ENCODE measurements at places on chromosomes 4 and X.

GRCh38 chr4:156330436-156331031 lies 376.9 kb upstream of the CTSO start:
- DNase-seq, result no peak

DNA sequence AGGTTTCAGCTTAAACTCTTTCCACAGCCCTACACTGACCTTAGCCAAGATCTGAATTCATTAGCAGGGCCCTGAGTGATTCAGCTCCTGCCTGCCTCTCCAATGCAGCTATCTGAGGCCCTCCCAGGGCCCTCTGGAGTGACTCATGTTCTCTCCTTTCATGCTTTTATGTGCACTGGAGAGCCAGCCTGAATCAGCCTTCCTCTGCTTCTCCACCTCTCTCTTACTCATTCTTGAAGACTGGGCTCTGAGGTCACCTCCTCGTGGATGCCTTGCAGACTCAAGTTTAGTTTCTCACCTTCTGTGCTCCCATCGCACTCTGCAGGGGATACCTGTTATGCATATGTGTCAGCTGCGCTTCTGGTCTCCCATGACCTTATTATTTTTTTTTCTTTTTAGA lies 3.1 kb upstream of the OCIAD2 start:
- no peak for DNase-seq

GRCh38 chr4:56424697-56425514 lies 10.5 kb downstream of the PPAT start:
- DNase-seq, result no peak

- DNase-seq, result no peak
Measured at GRCh38 chrX:14872355-14872754, 514 bp downstream of the FANCB start.

GRCh38 chr4:170089668-170090351 lies at the start of gene AADAT:
TSS of gene AADAT (minus strand) at chr4:170089956. CDS start at chr4:170089690, 266 bp downstream.
- no peak for DNase-seq

DNA sequence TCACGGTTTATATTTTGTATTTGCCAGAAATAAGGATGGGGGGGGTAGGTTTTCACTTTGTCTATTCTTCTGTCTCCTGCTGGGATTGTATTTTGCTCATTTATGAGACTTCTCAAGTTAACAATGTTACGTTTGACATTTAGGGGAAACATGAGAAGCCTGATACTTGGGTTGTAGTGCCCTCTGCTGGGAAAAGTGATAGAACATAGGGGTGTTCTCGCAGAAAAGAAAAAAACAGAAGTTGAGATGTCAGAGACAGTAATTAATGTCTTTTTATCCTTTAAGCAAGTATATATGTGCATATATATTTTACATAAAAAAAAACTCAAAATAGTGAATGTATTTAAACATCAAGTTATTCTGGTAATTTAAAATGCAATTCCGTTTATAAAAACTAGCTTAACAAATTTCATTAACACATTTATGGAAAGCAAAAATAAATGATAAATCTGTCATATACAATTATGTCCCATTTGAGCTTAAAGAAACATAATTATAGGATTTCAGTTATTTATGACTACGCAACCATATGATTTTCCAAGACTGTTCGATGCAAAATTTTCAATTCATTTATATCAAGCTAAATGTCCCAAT lies 46.0 kb upstream of the TMPRSS11F start:
- DNase-seq, result no peak

DNA sequence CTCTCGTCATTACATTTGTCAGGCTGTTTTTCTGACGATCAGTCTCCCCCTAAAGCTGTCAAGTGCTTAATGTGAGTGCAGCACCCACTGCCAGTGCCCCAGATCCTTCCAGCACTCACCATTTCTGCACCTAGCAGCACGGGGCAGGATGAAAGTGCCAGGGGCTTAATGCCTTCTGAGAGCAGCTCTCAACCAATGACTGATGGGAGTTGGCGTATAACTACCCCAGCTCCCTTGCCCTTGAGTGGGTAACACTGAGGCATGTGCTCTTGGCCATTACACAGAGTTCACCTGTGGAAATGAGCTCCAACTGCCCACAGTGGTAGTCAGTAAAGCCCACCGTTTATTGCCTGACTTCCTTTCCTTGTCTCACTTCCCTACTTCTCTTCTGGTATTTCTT lies 226.2 kb upstream of the BCOR start:
- no peak for DNase-seq

DNA sequence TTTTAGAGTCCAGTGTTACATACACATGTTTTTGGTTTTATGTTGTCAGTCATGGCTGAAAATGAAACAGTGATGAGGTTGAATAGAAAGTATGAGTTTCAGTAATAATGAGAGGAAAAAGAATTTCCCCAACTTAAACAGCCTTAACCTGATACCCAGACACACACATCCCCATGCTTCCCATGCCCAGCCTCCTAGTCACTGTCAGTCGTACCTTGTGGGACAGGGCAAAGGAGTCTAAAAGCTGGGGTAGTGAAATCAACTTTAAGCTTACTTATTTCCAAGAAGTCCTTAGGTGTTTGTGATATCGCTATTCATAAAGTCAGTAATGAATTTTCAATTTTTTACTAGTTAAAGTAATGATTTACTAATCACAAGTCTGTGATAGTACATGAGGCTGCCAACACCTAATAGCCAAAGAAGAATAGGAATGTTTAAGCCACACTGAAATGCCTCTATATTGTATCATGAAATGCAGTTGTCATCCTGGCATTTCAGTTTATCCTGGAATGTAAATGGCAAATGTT lies 24.3 kb upstream of the GPR34 start:
- no peak for DNase-seq

DNA sequence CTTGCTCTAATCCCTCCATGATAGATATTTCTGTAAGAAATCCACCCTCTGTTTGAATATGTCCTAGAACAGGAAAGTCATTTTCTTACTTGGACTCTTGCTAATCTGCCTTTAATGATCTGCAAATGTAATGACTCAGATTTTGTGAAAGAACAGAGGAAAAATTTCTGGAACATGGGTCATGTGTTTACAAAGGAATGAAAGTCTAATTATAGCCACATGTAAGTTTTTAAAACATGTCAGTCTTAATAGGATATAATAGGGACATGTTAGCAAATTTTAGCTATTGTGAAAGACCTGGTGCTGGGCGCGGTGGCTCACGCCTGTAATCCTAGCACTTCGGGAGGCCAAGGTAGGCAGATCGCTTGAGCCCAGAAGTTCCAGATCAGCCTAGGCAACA lies 47.6 kb downstream of the GRK4 start:
- no peak for DNase-seq
